ENCODE measurements at places on chromosomes 4 and X.

DNA sequence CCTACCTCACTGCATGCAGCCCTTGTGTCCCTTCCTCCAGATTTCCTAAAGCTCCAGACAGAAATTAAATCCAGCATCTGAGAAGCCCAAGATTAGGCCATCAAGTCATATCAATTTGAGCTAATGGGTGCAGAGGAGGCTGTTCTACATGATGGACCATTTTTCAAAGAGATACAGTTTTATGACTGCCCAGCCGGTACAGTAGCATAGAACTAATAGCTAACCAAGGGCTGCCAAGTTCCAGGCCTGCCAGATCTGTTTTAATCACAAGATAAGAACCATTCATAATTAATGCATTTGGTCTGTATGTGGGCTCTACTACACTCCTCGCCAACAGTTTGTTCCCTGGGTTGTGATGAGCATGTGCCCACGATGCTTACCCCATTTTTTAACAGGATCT lies 73.9 kb upstream of the PLAC1 start:
- no peak for DNase-seq

DNA sequence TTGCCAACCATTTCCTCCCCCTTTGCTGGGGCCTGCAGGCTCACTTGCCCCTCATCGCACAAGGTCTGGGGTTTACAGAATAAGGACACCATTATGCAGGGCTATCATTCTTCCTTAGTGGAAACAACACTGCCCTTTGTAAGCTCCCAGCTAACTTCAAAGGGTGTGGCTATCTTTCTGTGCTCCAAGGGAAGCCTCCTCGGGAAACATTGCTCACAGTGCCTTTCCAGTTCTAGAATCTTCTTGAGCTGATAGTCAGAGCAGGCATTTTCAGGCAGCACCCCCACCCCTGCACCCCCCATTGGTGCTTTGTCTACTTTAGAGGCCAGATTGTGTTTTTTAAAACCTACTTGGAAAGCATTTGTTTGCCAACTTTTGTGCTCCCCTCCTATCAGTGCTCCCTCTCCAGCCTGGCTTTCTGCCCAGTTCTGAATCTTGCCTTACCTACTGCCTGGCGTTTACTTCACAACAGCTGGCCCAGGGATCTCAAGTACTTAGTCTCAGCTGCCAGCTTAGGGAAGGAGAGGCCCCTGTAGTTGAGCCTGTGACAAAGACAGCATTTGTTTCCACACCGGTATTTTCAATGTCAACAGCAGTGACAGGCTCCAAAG lies 53.5 kb downstream of the PLAC1 start:
- peak; percentile 23 for DNase-seq

GRCh38 chr4:89486042-89486441 lies 178.4 kb upstream of the GPRIN3 start:
- DNase-seq, result peak; percentile 61

DNA sequence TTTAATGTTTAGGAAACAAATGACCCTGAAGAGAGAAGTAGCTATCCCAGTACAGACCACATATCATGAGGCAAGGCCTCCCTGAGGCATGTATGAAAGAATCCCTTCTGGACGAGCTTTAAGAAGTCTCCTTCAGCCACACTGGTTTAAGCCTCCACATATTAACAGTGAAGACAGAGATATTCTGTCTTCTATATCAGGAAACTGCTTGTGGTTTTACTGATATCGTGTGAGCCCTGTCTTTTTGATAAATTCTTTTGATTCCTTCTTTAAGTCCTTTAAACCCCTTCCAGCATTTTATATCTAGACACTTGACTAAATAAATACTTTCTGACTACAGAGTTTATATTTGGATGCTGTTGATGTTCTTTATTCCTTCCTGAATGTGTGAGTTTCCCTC lies 45.9 kb upstream of the GPC4 start:
- DNase-seq, result no peak

GRCh38 chrX:107775734-107776511 lies at the start of gene TSC22D3:
Gene TSC22D3 (minus strand): TSS chrX:107775787. CDS start chrX:107775419, 368 bp downstream.
- peak; percentile 66 for DNase-seq

DNA sequence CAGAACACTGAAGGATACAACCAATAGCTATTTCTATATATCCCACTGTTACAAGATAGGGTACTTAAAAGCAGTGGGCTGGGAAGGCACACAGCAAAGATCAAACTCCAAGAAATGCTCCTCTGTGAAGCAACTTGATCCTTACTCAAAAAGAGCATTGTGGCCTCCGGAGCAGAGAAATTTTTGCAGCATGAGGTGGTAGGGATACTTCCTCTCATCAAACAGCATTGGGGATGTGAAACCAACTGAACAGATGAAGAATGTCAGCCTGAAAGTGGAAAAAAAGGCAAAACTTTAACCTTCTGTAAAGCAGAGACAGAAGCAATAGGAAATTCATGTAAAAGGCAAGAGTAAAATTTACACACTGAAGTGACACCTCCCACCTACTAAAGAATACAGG lies 92.2 kb downstream of the HUWE1 start:
- peak; percentile 74 for DNase-seq

DNA sequence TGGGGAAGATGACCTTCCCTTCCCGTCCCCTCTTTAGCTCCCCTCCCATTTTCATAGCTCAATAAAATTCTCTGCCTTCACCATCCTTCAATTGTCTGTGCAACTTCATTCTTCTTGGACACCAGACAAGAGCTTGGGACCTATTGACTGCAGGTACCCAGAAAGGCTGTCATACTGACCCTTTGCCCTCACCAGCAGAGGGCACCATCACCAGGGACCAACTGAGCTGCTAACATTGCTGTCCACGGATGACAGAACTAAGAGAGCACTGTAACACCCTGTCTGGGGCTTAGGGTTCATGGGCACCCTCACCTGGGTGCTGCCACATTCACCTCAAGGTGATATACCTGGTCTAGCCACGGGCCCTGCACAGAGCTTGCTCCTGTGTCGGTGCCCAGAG lies 141.3 kb upstream of the VCX3B start:
- DNase-seq, result no peak

DNA sequence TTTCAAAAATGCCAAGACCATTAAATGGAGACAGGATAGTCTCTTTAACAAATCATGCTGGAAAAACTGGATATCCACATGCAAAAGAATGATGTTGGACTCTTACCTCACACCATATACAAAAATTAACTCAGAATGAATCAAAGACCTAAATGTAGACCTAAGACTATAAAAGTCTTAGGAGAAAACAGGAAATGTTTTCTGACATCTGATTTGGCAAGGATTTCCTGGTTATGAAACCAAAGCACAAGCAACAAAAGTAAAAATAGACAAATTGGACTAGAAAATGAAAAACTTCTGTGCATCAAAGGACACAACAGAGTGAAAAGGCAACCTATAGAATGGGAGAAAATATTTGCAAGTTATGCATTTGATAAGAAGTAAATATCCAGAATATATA lies 37.6 kb downstream of the ARFIP1 start:
- DNase-seq, result peak; percentile 63

DNA sequence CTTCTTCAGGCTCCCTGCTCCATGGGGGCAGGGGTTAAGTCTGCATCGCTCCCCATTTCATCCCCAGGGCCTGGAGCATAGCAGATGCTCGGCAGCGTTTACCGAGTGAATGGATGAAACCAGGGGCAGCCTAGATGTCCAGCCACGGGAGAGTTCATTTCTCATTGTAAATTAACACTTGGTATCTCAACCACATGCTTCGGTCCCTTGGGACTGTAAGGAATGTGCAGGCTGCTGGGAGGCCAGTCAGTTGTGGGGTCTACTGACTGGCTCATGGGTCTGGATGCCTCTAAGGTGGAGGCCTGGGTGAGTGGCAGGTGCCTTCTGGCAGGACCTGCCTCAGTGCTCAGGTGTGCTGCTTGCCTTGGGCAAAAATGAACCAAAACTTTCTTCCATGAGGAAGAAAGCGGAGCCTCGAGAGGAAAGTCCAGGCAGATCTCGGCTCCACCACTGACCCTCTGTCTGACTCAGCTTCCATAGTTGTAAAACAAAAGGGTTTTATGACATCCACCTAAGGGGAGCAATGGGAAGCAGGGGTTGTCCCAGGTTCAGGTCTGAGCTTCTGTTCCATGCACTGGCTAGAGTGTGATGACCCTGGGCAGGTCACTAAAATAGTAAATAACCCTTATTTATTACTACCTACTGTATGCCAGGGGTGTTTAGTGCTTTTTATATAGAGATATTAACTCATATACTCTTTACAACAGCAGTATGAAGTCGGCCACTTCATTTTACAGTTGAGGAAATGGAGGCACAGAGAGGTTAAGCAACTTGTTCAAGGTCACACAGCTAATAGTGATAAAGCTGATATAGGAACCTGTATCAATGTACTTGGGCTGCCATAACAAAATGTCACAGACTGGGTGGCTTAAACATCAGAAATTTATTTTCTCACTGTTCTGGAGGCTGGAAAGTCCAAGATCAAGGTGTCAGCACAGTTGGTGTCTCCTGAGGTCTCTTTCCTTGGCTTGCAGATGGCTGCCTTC lies 144.3 kb upstream of the STX18 start:
- DNase-seq, result no peak

GRCh38 chr4:99645638-99646037 lies 12.0 kb downstream of the C4orf54 start:
- no peak for DNase-seq

- peak; percentile 23 for DNase-seq
Measured at GRCh38 chr4:73258436-73258685, 237 bp downstream of the ANKRD17 start.

DNA sequence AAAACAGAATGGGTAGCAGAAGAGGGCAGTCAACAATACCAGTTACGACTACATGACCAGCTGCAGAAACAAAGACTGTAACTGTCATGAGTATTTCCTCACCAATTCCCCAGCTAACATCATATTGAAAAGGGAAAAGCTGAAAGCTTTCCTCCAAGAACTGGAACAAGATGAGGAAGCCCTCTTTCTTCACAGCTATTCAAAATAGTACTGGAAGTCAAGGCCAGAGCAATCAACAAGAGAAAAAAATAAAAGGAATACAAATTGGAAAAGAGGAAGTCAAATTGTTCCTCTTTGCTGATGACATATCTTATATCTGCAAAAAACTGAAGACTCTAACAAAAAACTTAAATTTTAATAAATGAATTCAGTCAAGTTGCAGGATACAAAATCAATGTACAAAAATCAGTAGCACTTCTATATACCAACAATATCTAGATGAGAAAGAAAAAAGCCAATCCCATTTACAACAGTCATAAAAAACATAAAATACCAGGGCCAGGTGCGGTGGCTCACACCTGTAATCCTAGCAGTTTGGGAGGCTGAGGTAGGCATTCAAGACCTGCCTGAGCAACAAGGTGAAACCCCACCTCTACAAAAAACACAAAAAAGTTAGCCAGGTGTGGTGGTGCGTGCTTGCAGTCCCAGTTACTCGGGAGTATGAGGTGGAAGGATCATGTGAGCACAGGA lies 125.4 kb downstream of the ATP8A1 start:
- DNase-seq, result no peak

DNA sequence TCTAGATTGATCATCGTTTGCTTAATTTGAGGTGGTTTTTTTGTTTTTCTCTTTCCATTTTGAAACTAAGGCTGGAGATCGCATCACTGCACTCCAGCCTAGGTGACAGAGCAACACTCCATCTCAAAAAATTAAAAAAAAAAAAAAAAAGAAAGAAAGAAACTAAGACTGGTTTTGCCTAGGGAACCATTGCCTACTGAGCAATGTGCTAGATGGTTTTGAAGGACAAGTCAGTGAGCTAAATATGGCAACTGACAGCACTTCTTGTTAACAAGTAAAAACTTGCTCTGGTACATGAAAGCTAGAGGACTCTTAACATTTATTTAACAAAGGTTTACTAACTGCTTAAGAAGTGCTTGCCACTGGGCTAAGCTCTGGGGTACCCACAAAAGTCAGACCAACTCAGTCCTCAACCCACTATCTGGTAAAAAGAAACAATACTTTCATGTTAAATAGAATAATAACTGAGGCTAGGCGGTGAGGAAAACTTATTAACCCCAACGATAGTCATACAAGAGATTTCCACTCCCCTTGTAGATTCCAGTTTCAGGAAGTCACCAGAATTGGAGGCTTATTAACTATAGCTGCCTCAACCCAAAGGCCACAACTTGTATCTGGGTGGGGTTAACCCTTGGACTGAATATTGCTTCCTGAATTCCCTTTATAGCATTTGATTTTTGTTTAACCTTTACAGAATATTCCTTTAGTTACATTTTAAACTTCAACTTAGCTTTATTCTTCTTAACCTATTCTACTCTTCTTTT lies 111.6 kb downstream of the FRYL start:
- DNase-seq, result no peak

- peak; percentile 91 for DNase-seq
Measured at GRCh38 chr4:138308356-138308755, 66.2 kb upstream of the SLC7A11 start.

- DNase-seq, result peak; percentile 64
Measured at GRCh38 chr4:20370274-20370673, 118.6 kb downstream of the SLIT2 start.

- no peak for DNase-seq
Measured at GRCh38 chrX:30327762-30328161, 18.6 kb upstream of the NR0B1 start.

GRCh38 chr4:81408341-81408740 lies 63.4 kb downstream of the RASGEF1B start:
- DNase-seq, result no peak

- DNase-seq, result peak; percentile 69
Measured at GRCh38 chr4:181897935-181898334, 345.3 kb upstream of the TENM3 start.

DNA sequence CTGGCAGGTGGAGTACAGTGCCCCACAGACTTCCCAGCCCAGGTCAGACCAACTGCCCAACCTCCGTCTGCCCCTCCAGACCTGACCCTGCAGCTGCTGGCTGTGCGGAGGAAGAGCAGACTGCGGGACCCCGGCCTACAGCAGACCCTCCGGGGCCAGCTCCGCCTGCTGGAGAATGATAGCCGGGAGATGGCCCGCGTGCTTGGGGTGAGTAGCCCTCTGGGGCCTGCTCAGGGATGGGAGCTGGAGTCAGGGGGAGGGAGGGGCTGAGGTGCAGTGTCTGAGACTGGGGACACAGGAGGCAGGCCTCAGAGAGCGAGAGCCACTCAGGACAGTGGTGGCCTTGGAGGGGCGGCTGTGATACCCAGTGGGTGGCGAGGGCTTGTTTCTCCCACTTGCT lies 13.5 kb downstream of the SH3TC1 start:
- no peak for DNase-seq

Data from iris pigment epithelial cell (primary cell).